ENCODE measurements at places on chromosomes 16 and 17. TPM values are rescaled to one million over a fixed set of nuclear protein-coding genes. Genes with fewer than 3 reads are reported as not detected.

The CA7 gene
- total RNA-seq = not detected

The MSI2 gene
- 21.3 TPM for total RNA-seq

The SHCBP1 gene
- 0.90 TPM for total RNA-seq

The CTRB1 gene
- total RNA-seq = not detected

The SLC35B1 gene
- total RNA-seq = 91.1 TPM

The HBA1 gene
- total RNA-seq = not detected

The LAT gene
- 0.38 TPM for total RNA-seq

Measured in bronchial epithelial cell (primary cell).